ENCODE measurements at places on chromosomes 6 and 20.
A peak's percentile ranks its signal among the peaks of the same experiment; 100 is the strongest.

DNA sequence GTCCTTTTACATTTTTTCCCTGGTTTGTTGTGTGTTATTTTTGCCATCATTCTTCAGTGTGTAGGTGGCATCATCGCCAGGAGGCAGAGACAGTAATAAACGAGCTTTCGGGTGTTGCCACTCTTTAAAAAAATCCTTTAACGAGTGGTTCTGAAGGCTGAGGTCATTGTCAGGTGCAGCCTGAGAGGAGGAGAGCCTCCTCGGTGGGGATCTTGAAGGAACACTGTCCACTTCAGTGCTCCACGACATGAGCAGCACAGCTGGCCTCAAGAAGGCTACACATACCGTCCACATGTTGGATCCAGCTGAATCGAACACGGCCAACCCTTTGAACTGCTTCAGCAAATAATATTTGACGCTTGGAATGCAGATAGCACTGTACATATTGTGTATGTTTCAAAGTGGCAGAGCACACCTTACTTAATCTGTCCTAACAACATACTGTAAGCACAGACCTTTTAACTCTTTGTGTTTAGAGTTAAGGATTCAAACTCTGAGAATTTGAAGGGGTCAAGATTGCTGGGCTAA is 48.0 kb upstream of the FOXQ1 start:
- DNase-seq, result no peak

- no peak for DNase-seq
These were observed 11.2 kb downstream of the LYRM4 start for GRCh38 chr6:5249451-5250122.

DNA sequence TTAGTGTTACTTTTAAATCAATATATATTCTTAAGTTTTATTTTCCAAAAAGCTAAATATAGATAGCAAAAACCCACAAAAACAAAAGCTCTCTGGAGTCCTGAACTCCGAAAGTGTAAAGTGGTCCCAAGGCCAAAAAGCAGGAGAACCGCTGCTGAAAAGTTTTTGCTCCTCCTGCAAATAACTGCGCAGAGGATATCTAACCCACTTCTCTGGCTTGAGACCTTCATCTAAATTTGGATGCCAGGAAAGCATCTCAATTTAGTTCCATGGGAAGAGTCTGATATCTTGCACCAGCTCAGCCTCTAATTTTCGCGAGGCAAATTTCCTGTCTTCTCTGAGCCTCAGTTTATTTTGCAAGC is 523 bp downstream of the MRPS10 start:
- DNase-seq, result peak; percentile 42

GRCh38 chr6:135667691-135668455 is 170.3 kb upstream of the AHI1 start:
- DNase-seq, result peak; percentile 72

- DNase-seq, result no peak
These were observed 43.3 kb downstream of the EPHA7 start for GRCh38 chr6:93376026-93376540.

DNA sequence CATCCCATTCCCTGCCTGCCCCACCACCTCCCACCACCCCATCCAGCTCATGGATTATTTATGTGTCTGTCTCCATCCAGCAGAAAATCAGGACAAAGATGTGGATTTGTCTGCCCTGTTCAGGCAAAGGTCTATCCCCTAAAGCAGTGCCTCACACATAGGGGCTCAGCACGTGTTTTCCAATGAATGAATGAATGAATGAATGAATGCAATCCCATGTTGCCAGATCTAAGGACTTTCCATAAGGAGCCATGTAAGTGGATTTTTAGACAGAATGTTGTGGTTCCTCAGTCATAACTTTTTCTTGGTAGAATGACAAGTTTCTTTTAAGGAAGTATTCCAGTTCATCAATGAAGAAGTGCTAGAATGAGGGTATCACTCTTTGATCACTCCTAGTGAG is 133.7 kb downstream of the RNASET2 start:
- DNase-seq, result no peak

DNA sequence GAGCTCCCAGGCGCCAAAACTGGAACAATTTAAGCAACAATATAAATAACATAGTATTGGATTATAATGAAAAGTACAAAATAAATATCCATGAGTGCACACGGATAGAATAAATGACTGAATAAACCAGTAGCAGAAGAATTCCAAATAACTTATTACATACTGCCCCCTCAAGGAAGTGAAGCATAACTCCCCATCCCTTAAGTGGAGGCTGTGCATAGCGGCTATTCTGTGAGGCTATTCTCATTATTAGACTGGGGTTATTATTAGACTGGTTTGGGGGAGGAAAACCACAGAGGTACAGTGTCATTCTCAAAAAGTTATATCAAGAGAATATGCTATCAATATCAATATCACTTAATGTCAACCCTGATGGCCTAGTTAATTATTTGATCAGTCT is 94.4 kb upstream of the SIRPA start:
- peak; percentile 44 for DNase-seq

Measured in adipocyte (in vitro differentiated cells).